ENCODE measurements at places on chromosomes 1 and 21. TPM values are rescaled to one million over a fixed set of nuclear protein-coding genes. Genes with fewer than 3 reads are reported as not detected.

The SH2D2A gene
- total RNA-seq, result 0.09 TPM

The CCDC17 gene
- total RNA-seq, result 0.38 TPM

The LRRC8C gene
- 2.0 TPM for total RNA-seq

The GIPC2 gene
- 0.07 TPM for total RNA-seq

The FCRL1 gene
- not detected for total RNA-seq

The FMO2 gene
- not detected for total RNA-seq

DNA sequence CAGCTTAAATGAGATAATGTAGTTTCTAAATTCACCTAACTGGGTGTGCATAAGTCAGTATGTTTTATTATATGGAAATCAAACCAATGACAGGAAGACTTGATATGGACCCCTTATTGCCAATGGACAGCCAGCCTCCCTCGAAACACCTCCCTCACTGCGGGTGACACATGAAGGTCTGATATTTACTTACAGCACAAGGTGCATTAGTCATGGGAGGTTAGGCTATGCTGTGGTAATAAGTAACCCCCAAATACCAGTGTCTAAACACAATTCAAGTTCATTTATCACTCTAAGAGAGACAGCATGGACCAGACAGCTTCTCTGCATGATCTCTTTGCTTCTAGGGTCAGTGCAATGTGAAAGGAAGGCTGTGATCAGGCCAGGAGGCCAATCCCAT lies 126.0 kb upstream of the KCNJ6 start:
- peak; percentile 23 for DNase-seq

GRCh38 chr1:33637846-33638440 lies 165.5 kb downstream of the ZSCAN20 start:
- DNase-seq, result peak; percentile 40

DNA sequence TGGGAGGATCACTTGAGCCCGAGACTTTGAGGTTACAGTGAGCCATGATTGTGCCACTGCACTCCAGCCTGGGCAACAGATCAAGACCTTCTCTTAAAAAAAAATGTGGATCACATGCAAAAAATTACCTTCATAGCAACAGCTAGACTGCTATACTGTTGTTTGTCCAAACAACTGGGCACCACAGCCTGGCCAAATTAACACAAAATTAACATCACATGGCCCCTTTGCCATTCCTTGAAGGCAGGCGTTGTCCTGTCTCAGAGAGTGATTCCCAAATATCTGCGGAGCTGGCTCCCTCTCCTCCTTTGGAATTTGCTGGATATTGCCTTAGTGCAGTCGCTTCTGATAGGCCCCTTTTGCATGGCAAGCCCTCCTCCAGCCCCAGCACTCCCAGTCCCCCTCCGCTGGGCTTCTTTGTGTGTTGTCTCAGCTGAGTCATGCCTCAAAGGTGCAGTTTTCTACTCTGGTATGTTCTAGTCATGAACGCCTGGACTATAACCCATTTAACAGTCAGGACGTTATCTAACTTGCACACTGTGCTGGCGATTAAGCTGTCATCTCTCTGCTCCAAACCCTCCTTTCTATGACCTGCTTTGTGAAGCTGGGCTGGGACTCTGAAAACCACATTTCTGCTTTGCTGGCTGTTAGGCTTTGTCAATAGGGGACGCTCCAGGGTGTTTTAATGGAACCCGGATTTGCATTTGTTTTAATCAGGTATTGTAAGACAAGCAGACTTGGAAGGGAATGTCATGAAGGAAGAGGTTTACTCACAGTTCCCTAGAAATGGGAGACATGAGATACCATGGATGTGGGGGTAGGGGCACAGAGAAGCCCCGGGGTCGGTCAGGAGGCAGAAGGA lies 20.1 kb upstream of the HPCAL4 start:
- no peak for DNase-seq

DNA sequence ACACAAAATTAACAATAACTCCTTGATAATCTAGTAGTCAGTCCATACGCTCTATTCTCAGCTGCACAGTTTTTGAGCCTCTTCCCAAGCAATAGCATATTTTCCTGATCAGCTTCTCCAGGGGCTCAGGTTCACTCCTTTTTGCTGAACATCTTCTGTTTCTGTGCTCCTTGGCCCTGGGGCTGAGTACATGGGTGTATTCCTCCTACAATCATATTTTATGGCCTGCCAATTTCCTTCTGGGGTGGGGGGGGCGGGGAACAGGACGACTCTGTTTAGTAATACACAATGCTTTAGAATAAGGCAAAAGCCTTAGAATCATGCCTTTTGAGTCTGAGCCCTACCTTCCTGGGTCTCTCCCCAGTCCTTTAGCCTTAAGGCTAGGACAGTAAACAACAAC lies 8.5 kb downstream of the CLDN19 start:
- DNase-seq, result no peak

GRCh38 chr1:45335855-45336324 lies 4.1 kb upstream of the TOE1 start:
- DNase-seq, result no peak

DNA sequence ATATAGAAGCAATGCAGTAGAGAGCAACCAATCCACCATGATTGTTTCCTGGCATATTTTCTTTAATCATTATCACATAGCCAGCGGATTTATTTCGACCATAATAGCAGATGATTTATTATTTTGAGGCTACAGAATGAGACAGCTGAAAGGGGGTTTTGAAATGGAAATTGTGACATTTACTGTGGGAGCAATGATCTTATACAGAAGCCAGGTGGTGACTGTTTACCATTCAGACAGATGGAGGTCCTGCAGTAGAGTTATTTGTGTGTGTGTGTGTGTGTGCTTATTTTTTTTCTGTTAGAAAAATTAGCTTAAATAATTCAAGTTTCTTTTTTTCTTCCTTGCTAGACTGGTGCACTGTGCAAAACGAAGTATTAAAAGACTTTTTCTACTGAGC lies 1784.5 kb downstream of the MRPL39 start:
- DNase-seq, result no peak

DNA sequence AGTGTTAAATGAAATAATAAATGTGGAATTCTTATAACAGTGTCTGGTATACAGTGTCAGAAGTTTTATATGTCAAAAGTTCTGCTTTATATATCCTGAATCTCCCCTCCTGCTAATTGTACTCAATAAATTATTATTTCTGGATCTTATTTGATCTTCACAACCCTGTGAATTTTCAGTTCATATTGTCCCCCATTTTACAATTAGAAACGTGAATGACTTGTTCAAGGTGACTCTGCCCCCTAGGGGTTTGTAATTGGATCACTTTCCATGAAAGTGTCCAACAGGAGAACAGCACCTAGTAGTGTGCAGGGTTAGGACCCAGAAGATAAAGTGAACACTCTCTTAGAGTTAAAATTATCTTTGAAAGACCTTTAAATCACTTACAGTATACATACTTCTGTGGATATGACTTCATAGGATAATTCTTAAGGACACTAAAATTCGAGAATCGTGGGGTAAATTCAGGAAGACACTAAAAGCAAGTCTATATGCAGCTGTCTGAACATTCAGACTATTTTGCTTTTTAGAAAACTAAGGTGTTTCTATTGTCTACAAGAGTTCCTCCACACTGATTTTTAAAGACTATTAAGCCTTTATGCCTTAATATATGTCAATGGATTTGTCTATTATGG lies 4.5 kb upstream of the DDR2 start:
- peak; percentile 45 for DNase-seq

GRCh38 chr1:208068407-208068806 lies 157.5 kb upstream of the CD34 start:
- DNase-seq, result no peak

GRCh38 chr1:46699666-46700065 lies 19.2 kb downstream of the EFCAB14 start:
- DNase-seq, result no peak

Data from A172 (cell line).